Frontal cortex (tissue), 4 donors: ENCODE measurements at places on chromosomes 7 and 10. TPM values are rescaled to one million over a fixed set of nuclear protein-coding genes. Genes with fewer than 3 reads are reported as not detected.

Gene TRIM50
- total RNA-seq, result not detected

Gene NUTM2B
- 1.6 TPM for total RNA-seq

Gene PCDH15
- total RNA-seq, result 6.1 TPM

Gene FXYD4
- total RNA-seq, result not detected

Gene CLRN3
- not detected for total RNA-seq

Gene WNT8B
- not detected for total RNA-seq

Gene ZPBP
- 0.41 TPM for total RNA-seq

Gene TMEM176A
- 1.2 TPM for total RNA-seq

Gene TYSND1
- 5.3 TPM for total RNA-seq

Gene ACSL5
- 2.4 TPM for total RNA-seq

Gene NACAD
- 4.9 TPM for total RNA-seq

Gene PLPP4
- total RNA-seq, result 18.8 TPM

Gene THSD7A
- total RNA-seq, result 34.6 TPM

Gene MMD2
- 2.4 TPM for total RNA-seq

Gene NPSR1
- total RNA-seq, result not detected
